ENCODE measurements at places on chromosomes 7 and 10.
A peak's percentile ranks its signal among the peaks of the same experiment; 100 is the strongest.

GRCh38 chr7:41107938-41108448 is 594.9 kb downstream of the INHBA start:
- peak; percentile 89 for DNase-seq

- peak; percentile 27 for DNase-seq
These were observed 113.4 kb downstream of the SEM1 start for GRCh38 chr7:96596120-96596826.

DNA sequence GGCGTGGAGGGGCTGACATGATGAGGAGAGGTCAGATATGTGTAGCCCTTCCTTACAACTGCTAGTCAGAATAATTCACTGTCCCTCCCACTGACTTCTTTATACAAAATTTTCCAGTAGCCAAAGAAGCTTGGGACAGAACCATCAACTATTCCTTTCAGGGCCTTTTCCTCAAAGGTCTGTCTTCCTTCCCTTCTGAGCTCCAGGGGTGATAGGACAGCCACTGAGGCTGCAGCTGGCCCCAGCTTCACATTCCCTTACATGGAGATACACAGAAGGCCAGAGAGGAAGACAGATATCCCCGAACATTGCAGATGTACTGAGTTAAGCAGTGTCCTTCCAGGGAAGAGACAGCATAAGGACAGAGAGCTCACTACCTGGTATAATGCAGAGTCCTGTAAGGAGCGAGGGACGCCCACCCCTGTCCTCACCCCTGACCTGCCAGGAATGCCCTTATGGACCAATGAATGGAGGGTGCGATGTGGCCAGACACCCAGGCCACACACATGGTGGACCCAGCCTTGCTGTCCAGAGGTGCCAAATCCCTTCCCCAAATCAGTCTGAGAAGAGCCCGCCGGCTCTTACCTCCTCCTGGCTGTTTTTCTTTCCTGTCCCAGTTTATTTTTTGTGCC is 754.7 kb downstream of the GRID1 start:
- no peak for DNase-seq

DNA sequence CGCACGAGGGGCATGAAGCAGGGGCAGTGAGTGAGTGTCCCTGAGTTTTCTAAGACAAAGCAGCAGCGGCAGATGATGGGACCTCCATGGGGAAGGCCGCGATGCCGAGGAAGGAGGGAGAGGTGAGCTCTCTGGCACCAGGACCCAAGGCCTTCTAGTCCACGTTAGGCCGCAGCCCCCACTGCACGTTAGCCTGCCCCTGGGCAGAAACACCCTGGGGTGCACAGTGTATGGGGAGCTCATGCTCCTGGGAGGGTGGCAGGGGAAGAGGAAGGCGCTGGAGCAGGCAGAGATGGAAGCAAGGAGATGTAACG is 97.3 kb upstream of the IKZF1 start:
- DNase-seq: no peak

DNA sequence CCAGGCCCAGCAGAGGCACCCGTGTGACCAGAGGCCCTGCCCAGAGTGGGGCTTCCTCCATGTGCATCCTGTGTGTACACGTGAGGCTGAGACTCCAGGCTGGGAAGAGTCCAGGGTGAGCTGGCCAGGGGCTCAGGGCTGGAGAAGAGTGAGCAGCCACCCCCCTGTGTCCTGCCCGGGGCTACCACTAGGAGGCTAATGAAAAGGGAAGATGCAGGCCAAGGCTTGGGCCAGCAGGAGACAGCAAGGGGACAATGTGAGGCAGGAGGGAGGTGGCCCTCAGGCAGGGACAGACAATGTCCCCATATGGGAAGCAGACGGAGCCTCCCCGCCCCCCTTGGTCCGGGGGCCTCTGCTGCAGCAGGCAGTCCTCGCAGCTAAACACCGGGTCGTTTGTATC is 102.0 kb downstream of the HIF1AN start:
- DNase-seq: peak; percentile 9

DNA sequence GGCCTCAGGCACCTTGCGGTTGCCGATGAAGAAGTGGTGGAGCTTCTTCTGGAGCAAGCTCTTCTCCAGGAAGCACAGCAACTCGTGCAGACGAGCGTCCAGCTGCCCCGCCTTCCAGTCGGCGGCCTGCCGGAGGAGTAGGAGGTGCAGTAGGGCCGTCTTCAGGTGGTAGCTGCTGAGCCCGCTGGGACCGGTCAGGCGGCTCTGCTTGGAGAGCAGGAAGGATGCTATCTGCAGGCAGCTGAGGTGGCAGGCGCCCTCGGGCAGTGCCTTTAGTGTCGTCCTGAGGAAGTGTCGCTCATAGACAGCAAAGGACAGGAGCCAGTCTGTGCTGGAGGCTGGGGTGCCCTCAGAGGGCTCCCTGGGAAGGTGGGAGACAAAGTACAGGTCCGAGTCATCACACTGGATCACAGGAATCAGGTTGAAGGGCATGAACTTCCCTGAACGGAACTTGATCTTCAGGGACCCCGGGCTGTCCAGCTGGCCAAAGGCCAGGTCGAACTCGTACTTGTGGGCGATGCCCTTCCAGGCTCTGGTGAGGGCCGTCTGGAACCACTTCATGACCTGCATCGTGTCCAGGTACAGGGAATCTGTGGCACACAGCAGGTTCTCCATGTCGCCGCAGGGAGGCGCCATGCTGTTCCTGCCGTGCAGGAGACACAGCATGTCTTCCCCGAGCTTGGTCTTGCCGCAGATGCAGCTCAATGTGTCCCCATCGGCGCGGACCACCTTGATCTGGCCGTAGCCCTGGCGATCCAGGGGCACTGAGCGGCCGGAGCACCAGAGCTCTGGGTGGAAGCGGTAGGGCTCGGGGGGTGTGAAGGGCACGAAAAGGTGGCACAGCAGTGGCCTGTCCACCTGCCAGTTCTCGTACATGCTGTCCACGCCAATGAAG is 23.4 kb downstream of the ITPRIP start:
- DNase-seq: no peak
